ENCODE measurements at places on chromosomes 16 and 17.

- DNase-seq, result no peak
These were observed 18.4 kb downstream of the SMIM36 start for GRCh38 chr17:55492781-55493341.

- DNase-seq, result no peak
These were observed 52.1 kb upstream of the GNG13 start for GRCh38 chr16:852451-853185.

DNA sequence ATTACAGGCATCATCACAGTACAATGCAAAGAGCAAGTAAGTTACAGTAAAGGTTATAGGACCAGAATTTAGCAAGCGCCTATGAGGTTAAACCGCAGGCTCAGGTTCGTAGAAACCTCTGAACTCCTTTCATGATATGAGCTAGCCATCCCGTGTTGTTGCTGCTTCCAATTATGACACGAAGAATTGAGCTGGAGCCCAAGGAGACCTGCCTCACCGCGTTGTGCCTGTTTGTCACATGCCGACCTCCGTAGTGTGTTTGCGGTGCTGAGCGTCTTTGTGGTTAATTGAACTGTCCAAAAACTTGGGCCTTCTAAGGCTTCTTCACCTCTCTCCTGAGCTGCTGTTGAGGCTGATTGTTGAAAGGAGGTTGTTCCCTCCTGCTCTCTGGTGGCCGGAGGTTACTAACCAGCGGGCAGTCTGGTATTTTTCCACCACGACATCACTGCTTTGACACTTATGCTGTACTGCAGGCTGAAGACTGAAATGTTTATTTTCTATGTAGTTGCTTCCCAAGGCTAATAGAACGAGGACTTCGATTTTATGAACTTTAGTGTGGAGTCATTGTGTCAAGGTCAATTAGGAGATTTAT lies 67.5 kb downstream of the SEC14L1 start:
- peak; percentile 81 for DNase-seq

- DNase-seq, result peak; percentile 92
These were observed 36.0 kb downstream of the CHD9 start for GRCh38 chr16:53090591-53091411.

DNA sequence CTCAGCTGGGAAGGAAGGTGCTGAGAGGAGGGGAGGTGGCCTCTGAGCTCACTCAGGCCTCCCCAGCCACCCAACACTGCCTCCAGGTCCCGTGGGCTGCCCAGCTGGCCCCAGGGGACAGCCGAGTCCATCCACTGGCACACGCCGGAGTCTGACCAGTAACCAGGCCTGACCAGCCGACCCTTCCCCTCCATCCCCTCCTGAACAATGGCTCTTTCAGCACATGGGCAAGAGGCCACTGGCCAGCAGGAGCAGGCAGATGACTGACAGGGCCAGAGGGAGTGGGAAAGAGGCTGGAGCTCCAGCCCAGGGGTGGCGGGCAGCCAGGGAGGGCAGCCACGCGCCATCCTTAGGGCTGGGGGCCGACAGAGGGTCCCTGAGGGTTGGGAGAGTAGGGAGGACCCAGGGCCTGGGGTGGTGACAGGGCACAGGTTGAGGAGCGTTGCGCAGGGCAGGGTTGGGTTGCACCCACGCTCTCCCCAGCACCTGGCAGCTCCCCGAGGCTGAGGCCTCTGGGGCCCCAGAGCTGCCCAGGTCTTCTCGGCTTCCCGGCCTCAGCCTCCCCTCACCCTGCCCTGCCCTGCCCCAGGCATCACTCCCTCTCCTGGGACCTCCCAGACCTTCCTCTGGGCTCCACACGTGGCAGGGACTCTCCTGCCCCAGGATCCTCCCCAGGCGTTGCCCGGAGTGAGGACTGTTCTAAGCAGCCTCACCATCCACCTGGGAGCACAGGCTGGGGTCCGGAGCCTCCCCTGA lies 20.2 kb upstream of the SLC38A10 start:
- no peak for DNase-seq

GRCh38 chr16:13378151-13378550 lies 476.8 kb downstream of the SHISA9 start:
- DNase-seq, result no peak

- no peak for DNase-seq
These were observed 43.8 kb upstream of the CDH13 start for GRCh38 chr16:82582975-82583374.

GRCh38 chr17:52255347-52255746 lies 96.8 kb upstream of the CA10 start:
- no peak for DNase-seq

DNA sequence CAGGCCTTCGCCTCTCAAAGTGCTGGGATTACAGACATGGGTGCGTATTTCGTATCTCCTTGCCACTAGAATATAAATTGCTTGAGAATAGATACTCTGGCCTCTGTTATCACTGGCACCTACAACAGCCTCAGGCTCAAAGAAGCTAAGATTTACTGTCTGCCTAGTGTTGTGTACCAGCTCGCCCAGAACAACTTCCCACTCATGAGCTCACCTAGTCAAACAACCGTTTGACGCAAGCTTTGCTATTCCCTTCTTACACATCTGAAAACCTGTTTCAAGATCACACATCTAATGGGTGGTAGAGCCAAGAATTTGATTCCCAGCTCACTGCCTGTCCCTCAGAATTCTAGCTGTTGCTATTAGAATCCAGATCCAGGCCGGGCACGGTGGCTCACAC lies 24.4 kb downstream of the MIS12 start:
- no peak for DNase-seq

- no peak for DNase-seq
These were observed 101.9 kb downstream of the KCNJ2 start for GRCh38 chr17:70271200-70271599.

- DNase-seq, result no peak
These were observed 22.9 kb downstream of the RPGRIP1L start for GRCh38 chr16:53680756-53681155.

- no peak for DNase-seq
These were observed 482 bp upstream of the SLC16A3 start for GRCh38 chr17:82228278-82228841.

DNA sequence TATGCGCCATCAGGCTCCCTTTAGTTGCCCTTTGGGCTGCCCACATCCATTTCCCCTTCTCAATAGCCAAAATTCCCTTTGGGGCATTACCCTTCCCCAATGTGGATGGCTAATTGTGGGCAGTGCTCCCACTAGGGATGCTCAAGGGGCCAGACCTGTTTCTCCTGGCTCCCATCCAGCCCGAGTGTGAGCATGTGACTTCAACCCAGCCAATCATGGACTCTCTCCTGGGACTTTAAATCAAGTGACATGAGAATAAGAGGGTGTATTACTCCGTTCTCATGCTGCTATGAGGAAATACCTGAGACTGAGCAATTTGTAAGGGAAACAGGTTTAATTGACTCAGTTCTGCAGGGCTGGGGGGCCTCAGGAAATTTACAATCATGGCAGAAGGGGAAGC lies 60.9 kb upstream of the WSB1 start:
- DNase-seq, result no peak

DNA sequence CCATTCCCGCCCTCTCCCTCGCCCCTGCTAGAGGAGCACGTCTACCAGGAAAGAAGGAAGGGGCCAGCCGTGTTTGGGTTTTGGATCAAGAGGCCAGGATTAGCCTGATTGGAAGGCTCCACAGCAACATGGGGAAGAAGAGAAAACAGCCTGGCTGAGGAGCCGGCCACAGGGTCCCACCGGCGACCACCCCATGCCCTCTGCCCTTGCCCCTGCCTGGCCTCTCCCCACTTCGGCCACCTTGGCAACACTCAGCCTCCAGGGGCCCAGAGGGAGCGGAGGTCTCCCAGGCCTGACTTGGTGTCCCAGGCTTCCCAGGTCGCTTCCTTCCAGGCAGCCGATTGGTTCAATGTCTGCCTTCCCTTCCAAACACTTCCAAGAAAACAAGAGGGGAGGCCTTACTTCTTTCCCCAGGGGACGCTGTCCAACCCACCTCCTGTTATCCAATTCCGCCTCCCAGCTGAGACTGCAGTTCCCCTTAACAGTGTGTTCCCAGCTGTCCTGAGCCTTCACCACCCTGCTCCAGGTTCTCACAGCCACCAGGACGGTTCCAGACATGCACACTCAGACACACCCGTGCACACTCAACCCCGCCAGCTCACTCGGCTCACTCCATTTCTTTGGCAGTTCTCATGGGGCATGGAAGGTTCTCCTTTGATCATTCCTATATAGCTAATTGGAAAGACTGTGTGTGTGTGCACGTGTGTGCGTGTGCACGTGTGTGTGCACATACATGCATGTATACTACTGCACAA lies 65.4 kb downstream of the RBFOX3 start:
- DNase-seq, result no peak

DNA sequence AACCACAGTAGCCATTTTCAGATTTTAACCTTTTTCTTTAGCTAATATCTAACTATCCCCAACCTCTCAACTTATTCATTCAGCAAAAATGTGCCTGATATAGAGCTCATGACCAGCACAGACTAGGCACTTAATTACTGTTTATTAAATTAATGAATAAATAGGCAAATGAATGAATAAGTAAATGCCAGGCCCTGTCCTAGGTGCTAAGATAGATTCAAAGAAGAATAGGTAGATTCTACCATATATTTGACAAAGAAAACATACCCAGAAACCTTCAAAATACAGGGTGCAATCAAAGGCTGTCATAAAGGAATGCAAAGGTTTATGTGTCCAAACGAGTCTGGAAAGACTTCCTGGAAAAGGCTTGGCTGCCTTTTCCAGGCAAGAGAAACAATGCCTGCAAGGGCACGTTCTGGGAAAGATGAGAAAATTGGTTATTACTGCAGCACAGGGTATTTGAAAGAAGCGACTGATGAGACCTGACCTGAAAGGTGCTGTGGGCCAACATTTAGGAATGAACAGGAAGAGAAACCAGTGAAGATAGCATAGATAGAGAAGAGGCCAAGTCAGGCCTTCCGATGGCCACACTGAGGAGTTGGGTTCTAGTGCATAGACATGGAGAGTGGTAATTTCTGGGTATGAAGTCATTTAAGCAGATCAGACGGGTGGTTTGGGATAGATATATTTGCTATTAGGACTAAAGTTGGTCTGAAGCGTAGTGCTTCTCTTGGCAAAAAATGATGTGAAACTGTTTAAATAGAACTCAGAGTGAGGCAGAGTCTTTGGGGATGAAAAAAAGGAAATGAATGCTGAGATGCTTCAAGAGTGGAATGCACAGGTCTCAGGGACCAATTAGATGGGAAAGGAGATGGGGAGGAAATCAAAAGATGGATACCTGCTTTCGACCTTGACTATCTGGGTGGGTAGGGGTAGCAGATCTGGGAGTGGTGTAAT lies 11.4 kb upstream of the CCL2 start:
- no peak for DNase-seq

GRCh38 chr17:36616061-36617029 lies 15.0 kb downstream of the MRM1 start:
- DNase-seq, result no peak

- no peak for DNase-seq
These were observed 467.5 kb upstream of the C16orf82 start for GRCh38 chr16:26598998-26599784.

DNA sequence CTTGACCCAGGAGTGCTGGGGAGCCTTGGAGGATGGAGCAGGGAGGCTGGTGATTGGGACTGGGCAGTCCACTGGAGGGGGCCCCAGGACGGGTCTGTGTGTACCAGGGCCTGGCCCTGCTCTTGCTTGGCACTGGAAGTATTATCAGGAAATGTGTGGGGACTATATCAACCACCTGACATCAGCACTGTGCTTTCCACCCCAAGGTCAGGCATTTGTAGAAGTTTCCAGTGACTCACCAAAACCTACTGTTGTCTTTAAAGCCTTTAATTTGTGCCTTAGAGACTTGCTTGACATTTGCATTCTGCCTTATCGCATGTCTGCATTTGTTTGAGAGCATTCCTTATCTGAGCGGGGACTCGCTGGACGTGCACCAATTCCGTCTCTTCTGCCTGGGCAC lies 323.1 kb downstream of the FOXL1 start:
- no peak for DNase-seq

GRCh38 chr17:13569398-13570123 lies 32.2 kb downstream of the HS3ST3A1 start:
- no peak for DNase-seq

DNA sequence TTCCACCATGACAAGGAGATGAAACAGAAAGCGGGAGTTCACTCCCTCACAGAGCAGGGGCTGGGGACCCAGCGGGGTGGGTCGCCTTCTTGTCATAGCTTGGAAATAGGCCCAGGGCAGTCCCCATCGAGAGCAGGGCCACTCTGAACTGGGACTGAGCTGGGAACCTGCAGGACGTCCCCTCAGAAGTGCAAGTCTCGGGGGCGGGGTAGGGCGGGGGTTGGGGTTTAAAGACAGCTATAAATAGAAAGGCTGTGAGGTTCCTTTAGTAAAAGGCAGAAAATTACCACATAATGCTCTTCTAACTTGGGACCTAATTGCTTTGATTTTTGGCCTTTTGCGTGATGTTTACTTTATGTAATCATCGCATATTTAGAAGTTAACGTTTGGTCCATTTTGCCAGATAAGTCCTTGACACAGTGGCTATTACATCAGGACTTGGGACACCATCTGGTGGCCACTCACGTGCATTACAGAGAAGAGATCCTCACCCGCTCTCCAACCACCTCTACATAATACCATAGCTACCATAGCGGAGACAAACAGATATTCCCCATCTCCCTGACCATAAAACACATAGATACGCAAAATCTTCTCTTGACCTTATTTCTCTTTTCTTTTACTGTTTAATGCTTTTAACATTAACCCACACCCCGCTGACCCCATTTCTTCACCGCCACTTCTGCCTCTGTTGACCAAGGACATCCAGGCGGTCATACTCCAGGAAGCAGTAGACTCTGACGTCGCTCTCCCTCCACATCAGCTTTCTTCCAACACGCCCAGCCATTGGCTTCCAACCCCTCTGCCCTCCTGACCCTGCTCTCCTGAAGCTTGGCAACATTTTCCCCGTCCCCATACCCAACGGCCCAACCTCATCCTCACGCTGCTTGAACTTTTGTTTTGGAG lies 27.5 kb upstream of the PIK3R6 start:
- peak; percentile 57 for DNase-seq

GRCh38 chr17:49621946-49622529 lies 46.4 kb downstream of the NXPH3 start:
- no peak for DNase-seq

DNA sequence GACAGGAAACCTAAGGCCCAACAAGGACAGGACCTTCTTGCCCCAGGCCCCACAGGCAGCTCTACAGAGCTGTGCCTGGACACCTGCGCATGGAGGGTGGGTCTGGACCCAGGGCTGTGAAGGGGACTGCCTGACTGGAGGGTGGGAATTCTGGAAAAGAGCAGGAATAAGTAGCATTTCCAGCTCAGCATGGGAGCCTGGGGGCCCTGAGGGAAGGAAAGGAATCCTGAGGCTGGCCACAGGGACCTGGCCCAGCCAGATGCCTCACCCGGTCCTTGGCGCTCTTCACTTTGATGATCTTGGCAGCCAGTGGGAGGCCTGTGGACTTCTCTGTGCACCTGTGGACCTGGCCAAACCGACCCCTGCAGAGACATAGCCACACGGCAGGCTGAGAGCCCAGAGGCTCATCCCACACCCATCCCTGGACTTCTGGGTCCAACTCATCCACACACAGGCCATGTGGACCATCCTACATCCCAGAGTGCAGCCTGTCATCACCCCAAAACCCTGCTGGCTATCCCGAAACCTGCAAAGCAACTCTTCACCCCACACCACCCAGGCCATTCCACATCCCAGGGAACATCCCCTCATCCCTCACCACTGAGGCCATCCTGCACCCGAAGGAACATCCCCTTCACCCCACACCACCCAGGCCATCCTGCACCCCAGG lies 18.7 kb downstream of the MYLK3 start:
- DNase-seq, result no peak
